Stimulated activated CD4-positive, alpha-beta T cell treated with anti-CD3 and anti-CD28 coated beads, Interleukin-12 subunit alpha, Interleukin-12 subunit beta, amount 100 ng/mL, for 48 hours (primary cell): ENCODE measurements at places on chromosomes 5 and 9.

GRCh38 chr5:74865804-74866595 lies at the start of gene FAM169A:
Gene FAM169A, minus strand, starts transcription at chr5:74866387. Its CDS starts 24,711 bp downstream, at chr5:74841676.
- DNase-seq = no peak

GRCh38 chr5:133801955-133802751 lies 166.3 kb downstream of the C5orf15 start:
- no peak for DNase-seq

GRCh38 chr5:118115791-118116190 lies 872.6 kb downstream of the DTWD2 start:
- DNase-seq = no peak

DNA sequence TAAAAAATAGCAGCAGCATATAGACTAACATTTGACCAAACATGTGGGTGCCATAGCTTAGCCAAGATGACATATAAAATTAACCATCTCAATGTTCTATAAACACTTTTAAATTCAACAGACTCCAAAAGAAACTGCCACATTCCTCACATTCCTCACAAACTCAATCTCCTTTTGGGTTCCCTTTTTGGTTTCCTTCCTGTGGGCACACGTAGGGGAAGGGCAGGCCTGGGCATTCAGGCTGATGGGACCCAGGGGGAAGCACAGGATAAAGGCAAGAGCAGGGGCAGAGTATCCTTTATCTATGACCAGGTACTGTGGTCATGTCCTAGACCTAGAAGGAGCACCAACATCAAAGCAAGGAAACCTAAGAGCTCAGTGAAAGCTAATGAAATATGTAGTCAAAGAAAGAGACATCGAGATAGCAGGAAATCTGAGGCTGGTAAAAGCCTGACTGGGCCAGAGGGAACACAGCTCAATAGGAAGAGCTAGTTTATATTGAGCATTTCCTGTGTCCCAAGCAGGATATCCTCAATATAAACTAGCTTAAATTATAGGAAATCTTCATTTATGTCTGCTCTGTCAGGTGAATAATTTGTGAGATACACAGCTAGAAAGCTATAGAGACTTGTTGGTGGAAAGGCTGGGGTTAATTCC lies 13.6 kb upstream of the ERAP1 start:
- DNase-seq = no peak

GRCh38 chr5:76199336-76200318 lies 116.4 kb downstream of the SV2C start:
- no peak for DNase-seq

- DNase-seq = no peak
Observed at GRCh38 chr9:7823651-7824050, 24.1 kb upstream of the DMAC1 start.

DNA sequence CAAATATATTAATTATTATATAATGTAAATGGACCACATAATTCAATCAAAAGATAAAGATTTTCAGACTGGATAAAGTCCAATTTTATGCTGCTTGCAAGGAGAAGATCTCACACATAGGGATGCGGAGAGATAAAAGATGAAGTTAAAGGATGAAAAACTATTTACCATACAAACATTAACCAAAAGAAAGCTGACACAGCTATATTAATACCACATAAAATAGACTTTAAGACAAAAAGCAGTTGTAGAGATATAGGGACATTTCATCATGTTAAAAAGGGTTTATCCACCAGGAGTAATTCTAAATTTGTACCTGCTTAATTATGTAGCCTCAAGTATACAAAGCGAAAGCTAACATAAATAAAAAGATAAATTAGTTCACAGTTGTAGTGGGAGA lies 15.2 kb upstream of the NSG2 start:
- no peak for DNase-seq

DNA sequence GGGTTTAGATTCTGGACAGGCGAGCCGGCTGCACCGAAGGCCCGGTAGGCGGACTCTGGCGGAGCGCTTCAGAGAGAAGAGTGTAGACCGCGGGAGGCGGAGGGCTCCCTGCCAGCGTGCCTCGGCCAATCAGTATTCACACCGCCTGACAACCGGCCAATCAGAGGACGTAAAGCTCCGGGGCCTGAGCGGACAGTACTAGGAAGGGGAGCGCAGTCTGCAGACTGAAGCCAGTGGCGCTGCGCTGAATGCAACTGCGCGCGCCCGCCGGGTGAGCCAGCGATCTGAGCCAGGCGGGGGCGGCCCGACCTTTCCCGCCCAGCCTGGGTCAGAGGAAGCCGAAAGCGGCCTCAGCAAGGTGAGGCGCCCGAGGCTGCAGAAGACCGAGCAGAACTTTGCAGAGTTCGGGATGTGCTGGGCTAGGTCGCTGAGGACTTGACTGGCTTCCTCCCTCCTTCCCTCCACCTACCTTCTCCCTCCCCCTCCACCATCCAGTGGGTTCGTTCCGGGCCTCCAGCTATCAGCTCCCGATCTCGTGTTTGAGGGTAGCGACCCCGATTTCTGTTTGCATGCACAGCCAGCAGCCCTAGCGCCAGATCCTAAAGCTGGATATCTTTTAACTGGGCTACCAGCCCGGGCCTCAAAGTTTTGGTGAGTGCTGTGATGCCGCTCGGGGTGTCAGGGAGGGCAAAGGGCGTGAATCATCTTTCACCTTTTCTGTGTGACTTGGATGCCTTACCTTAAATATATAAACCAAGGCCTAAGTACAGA lies at the start of gene DMRT2:
Gene DMRT2 (plus strand): TSS at position 233 of the 771 bp plus-strand sequence. CDS start 1,257 bp downstream, outside the sequence.
- no peak for DNase-seq

- DNase-seq = no peak
Observed at GRCh38 chr5:127666043-127666716, 17.3 kb downstream of the CTXN3 start.

- DNase-seq = no peak
Observed at GRCh38 chr9:17487467-17487866, 91.4 kb upstream of the SH3GL2 start.

- no peak for DNase-seq
Observed at GRCh38 chr9:128999581-129000206, 28.4 kb downstream of the SH3GLB2 start.

DNA sequence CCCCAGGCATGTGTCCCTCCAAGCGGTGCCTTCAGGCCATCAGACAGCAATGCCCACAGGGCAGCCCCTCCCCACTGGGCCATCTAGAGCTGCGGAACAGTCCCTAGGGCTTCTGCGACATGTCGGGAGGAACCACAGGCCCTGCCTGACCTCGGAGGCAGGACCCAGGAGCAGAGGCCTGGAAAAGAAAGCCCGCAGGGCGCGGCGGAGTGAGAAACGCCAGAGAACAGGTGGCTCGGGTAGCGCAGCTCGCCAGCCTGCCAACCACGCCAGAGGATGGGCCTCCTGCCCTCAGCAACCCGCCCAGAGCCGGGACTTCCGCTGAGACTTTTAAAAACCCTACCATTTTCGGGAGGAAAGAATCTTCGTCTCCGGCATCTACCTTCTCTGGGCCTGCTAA lies 715 bp downstream of the LCN8 start:
- DNase-seq = no peak

GRCh38 chr5:142821733-142822487 lies 51.7 kb downstream of the ARHGAP26 start:
- DNase-seq = no peak

GRCh38 chr9:106478727-106479126 lies 384.2 kb upstream of the ZNF462 start:
- DNase-seq = no peak

DNA sequence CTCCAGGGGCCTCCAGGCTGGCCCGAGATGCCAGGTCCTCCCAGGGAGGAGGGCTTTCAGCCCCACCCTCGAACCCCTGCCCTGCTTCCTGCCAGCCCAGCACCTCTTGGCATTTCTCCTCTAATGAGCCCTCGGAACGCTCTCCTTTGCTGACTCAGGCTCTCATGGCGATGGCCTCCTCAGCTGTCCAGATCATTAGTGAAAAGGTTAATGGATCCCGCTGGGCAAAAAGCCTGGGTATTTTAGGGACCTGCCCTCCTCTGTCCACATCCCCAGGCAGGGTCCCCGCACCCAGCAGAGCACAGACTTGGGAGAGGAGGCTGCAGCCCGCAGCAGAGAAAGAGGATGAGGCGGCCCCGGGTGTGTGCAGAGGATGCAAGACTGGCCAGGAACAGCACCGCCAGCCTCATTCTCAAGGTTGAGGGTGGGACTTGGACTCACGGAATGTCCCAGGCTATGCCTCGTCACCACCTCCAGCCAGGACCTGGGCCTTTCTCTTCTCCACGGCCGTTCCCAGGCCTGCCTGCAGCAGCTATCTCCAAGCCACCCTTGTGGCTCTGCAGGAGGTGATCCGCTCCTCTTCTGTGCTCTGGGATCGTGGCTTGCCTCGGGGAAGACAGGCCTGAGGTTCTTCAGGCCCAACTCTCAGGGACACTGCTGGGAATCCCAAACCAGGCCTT lies 23.0 kb upstream of the ADAMTS2 start:
- DNase-seq = no peak

- DNase-seq = peak; percentile 22
Observed at GRCh38 chr9:126965541-126966428, 51.2 kb downstream of the RALGPS1 start.

DNA sequence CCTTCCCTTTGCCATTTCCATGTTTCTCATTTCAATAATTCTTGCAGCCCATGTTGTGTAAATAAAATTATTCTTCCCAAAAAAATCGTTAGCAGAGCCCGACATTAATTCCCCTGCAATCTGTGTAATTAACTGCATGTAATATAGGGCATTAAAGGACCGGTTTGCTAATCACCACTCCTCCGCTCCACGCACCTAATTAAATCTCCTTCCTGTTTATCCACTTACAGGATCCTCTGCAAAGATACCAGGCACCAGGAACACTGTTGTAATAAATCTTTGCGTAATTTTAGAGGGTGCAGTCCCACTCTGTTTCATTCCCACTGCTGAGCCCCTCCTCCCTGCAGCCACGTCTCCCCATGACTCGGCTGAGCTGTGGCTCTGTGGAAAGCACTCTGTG lies 105.0 kb upstream of the PPP1R26 start:
- no peak for DNase-seq

- no peak for DNase-seq
Observed at GRCh38 chr5:141476132-141476911, 556 bp downstream of the PCDHGC3 start.

GRCh38 chr5:36897616-36898015 lies 21.0 kb downstream of the NIPBL start:
- DNase-seq = no peak

DNA sequence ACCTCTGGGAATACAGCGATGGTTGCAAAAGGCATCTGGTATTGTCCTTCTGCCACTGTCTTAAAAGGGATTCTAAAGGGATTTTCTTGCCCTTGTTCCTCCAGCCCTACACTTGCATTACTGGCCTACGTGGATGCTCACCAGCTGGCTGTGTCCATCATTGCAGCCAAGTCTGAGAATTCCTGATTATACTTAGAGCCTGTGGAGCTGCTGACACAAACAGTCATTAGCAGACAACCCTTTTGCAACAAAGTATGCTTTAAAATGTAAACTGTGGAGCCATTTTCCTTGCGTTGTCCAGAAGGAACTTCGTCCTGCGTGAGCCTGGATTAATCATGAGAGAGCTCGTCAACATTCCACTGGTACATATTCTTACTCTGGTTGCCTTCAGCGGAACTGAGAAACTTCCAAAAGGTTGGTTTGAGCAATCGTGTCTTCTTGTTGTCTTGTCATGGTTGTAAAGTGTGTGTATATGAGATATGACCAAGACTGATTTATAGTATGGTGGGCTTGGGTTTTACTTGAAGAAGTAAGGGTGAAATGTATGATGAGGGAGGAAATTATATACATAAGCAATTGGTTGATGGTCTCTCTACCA lies at the start of gene MUSK:
Gene MUSK (plus strand): TSS at position 222 of the 598 bp plus-strand sequence. CDS start 114 bp downstream, at position 336.
- no peak for DNase-seq

- no peak for DNase-seq
Observed at GRCh38 chr9:806285-807156, 35.0 kb upstream of the DMRT1 start.

GRCh38 chr5:149563466-149563865 lies 12.2 kb upstream of the CSNK1A1 start:
- no peak for DNase-seq

DNA sequence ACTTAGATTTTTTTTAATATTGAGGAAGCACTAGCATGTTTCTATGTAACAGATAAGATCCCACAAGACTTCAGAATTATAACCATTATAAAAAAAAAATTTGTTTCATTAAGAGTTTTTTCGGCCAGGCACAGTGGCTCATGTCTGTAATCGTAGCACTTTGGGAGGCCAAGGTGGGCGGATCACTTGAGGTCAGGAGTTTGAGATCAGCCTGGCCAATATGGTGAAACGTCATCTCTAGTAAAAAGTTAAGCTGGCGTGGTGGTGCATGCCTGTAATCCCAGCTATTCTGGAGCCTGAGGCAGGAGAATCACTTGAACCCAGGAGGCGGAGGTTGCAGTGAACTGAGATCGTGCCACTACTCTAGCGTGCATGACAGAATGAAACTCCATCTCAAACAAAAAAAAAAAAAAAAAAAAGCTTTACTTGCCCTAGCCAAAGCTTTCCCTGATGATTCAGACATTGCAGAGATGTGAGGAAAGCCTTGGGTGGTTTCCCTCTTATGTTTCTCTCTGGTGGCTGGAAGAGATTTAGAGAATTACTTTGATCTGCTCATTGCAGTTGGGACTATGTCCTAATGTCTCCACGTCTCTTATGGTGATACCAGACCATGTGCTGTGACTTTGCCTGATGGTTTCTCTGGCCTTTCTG lies 65.4 kb downstream of the EGFLAM start:
- no peak for DNase-seq

DNA sequence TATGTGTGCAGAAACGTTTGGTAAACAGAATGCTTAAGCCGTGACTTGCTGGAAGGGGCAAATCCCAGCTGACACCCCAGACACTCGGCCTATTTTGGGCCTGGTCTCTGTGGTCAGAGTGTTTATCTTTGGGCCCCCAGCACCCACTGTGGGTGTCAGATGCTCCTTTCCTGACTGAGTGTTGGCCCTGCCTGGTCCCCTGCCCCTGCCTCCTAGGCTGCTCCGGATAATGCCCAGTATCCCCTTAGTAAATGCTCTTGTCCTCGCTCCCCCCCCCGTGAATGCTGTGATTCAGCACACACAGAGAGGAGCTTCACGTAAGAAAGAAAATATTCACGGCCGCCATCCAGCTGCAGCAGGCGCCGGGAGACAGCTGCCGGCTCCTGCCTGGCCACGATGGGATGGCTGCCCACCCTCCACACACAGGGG lies 11.3 kb upstream of the ANGPTL2 start:
- DNase-seq = no peak

- DNase-seq = no peak
Observed at GRCh38 chr5:7377761-7378160, 18.2 kb upstream of the ADCY2 start.

DNA sequence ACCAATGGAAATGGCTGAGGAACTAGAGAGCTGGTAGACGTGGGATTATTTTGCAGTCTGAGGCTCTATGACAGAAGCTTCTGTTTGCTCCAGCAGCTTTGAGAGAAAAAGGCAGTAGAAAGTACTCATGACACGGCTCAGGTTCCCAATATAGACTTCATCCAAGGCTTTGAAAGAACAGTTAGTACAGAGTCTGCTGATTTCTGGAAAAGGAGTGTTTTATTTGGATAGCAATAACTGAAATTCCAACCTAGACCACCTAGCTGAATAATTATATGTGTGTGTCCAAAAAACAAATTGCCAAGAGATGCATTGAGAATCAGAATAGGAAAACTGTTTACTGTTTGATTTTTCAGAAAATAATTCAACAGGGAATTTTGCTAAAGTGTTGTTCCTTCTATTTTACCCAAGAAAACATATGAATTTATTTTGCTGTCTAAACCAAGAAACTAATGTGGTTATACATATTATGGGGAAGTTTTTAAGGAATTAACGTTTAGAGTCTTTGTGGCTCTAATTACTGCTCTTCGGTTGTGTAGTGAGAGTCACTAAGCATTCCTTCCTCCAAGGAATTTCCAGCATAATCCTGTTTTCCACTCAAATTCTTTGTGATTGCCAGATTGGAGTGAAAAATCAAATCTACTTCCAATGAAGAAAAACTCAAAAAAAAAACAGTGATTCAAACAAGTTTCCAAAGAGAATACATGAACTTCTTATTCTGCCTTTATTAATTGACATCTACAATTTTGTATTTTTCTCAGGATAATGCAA lies 18.1 kb upstream of the MTX3 start:
- no peak for DNase-seq
